ENCODE measurements at places on chromosomes 5 and 9. TPM values are rescaled to one million over a fixed set of nuclear protein-coding genes. Genes with fewer than 3 reads are reported as not detected.
A peak's percentile ranks its signal among the peaks of the same experiment; 100 is the strongest.

SHOC1 gene
- not detected for total RNA-seq

- peaks cover 4% of the 10 kb centered on the region for H3K36me3 ChIP-seq
- H3K27ac ChIP-seq, result no peak overlapping the region
- H3K4me1 ChIP-seq, result no peaks in the 10 kb centered on the region
- H3K4me3 ChIP-seq, result no peak overlapping the region
Measured at GRCh38 chr9:98159790-98160189, 32.6 kb downstream of the CORO2A start.

GRCh38 chr5:55320571-55320970 is 12.8 kb downstream of the MTREX start:
- DNase-seq, result no peak
- H3K27me3 ChIP-seq, result no peaks in the 10 kb centered on the region
- peaks cover 7% of the 10 kb centered on the region for H3K4me1 ChIP-seq
- H3K27ac ChIP-seq, result no peak overlapping the region

- H3K36me3 ChIP-seq, result no peaks in the 10 kb centered on the region
- H3K4me3 ChIP-seq, result no peak overlapping the region
- H3K27ac ChIP-seq, result no peak overlapping the region
Measured at GRCh38 chr9:108476574-108476973, 379.2 kb downstream of the ACTL7B start.

- peak overlapping the region; percentile 93 for H3K27ac ChIP-seq
- peaks cover 43% of the 10 kb centered on the region for H3K4me1 ChIP-seq
- peak; percentile 89 for DNase-seq
Measured at GRCh38 chr9:114611516-114612271, 603 bp downstream of the TMEM268 start.

DNA sequence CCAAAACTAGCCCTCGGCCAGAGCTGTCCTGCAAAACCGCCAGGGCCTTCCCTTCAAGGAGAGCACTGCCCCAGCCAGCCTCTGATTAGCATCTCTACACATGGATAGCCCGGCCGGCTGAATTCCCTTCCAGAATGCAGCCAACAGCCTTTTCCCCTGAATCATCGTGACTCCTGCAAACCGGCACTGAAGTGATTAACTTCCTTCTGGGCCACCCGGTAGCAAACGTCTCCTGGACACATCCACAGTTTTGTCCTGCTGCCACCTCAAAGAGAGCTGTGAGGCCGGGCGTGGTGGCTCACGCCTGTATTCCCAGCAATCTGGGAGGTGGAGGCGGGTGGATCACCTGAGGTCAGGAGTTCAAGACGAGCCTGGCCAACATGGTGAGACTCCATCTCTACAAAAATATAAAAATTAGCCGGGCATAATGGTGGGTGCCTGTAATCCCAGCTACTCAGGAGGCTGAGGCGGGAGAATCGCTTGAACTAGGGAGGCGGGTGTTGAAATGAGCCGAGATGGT is 21.1 kb upstream of the EEIG1 start:
- H3K4me1 ChIP-seq, result peaks cover 21% of the 10 kb centered on the region
- no peak overlapping the region for H3K27ac ChIP-seq
- no peak for DNase-seq
- no peak overlapping the region for H3K4me3 ChIP-seq
- H3K27me3 ChIP-seq, result no peaks in the 10 kb centered on the region

DNA sequence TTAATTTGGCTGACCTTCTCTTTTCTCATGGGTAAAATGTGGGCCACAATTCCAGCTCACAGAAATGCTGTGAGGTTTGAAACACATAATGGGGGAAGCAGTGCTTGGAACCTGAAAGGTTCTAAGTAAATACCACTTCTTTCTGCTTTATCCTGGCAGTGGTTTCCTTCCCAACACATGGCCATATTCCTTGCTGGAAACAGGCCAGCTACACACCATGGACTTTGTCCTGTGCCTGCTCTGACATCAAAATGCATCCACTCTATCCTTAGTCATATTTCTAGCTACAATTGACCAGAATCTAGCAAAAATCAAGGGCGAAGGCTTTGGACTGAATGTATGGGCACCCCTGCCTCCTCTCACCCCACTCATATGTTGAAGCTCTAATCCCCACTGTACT is 93.1 kb upstream of the TRPC7 start:
- no peaks in the 10 kb centered on the region for H3K4me1 ChIP-seq
- no peaks in the 10 kb centered on the region for H3K27me3 ChIP-seq
- no peak for DNase-seq

DNA sequence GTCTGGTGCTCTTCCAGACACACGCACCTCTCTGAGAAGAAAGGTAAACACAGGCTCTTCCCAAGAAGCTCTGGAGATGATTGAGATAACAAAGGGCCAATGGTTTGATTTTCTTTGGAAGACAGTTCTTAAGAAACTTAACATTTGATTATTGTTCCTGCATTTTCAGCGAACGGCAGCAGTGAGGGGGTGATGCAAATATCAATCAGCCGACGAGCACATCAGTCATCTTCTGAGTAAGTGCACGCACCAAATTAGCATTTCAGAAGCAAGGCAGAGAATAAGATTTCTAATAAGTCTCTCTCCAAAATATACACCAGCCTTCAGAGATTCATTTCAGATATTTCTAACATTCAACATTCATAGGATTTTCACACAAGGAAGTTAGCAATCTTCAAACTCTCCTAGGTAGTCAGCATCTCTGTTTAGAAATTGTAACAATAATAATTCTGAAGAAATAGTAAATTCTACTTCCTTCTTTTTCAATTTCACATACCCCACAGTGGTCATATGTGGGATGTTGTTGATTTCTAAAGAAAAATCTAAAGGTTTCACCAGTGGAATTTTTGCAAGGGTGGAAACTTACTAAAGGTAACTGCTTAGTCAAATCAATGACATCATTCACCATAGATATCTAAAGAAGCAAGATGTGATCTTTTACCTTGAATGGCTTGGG is 250.3 kb downstream of the SEC61B start:
- no peaks in the 10 kb centered on the region for H3K4me1 ChIP-seq
- no peaks in the 10 kb centered on the region for H3K27me3 ChIP-seq
- DNase-seq, result no peak
- no peak overlapping the region for H3K4me3 ChIP-seq

DNA sequence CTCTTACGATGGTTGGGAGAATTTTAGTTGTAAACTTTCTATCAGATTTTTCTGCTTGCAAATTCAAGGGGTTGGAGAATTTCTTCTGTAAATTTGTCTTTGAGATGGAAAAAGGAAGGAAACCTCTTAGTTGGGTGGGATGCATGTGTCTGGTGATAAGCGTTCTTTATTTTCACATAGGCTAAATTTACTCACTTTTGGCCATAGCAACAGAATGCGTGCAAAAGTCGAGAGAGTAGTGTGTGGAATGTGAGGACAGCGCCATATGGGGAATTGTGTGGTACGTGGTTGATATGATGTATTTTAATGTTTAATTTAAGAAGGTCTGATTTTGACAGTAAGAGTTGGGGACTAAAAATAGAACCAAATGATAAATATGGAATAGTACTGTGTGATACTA is 282.2 kb downstream of the TAF11L14 start:
- no peaks in the 10 kb centered on the region for H3K4me1 ChIP-seq
- no peaks in the 10 kb centered on the region for H3K36me3 ChIP-seq
- H3K27ac ChIP-seq, result no peak overlapping the region
- H3K27me3 ChIP-seq, result no peaks in the 10 kb centered on the region

GRCh38 chr5:42321785-42322184 is 101.5 kb upstream of the GHR start:
- no peak overlapping the region for H3K4me3 ChIP-seq
- no peaks in the 10 kb centered on the region for H3K27me3 ChIP-seq
- H3K4me1 ChIP-seq, result no peaks in the 10 kb centered on the region
- DNase-seq, result no peak
- no peaks in the 10 kb centered on the region for H3K36me3 ChIP-seq

DNA sequence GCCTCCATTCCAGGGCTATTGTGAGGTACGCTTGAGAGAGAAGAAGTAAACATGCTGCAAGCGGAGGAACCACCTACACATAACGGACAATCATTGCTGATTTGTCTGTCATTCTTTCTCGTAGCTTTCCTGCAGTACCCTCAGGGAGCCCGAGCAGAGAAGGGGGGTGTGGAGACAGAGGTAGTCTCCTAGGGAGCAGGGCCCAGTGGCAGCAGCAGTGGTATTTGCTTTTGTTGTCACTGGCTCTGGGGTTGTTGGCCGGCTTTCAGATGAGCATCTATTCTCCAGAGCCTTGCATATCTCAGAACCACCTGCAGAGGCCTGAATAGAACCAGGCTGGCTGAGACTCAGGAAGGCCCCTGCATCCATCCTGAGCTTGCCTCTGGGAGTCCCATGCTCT is 19.9 kb downstream of the ENHO start:
- H3K27ac ChIP-seq, result no peak overlapping the region
- H3K27me3 ChIP-seq, result no peaks in the 10 kb centered on the region
- H3K36me3 ChIP-seq, result no peaks in the 10 kb centered on the region
- H3K4me3 ChIP-seq, result no peak overlapping the region
- no peaks in the 10 kb centered on the region for H3K4me1 ChIP-seq
